ENCODE measurements at places on chromosomes 11 and 22. TPM values are rescaled to one million over a fixed set of nuclear protein-coding genes. Genes with fewer than 3 reads are reported as not detected.

DNA sequence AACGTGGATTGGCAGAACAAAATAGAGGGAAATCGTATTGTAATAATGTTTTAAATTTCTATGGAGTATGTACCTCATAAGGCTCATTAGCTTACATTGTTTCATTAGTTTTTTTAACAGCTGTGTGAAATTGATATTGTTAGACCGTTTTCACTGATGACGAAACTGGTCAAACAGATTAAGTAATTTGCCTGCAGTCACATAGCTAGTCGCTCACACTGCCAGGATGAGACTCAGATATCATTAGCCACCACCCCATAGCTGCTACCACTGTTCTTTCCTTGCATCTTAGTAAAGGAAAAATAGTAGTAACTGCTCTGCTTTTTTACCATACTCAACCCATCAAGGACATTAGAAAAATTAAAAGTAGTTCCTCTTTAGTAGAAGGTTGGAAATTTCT, 64.0 kb downstream of the DKK3 start:
- no peak for DNase-seq
- H3K4me1 ChIP-seq = no peaks in the 10 kb centered on the region
- H3K27me3 ChIP-seq = no peaks in the 10 kb centered on the region
- no peak overlapping the region for H3K4me3 ChIP-seq

PLAAT5 gene
- not detected for total RNA-seq

GRCh38 chr11:19342036-19342435, 101.3 kb upstream of the E2F8 start:
- H3K4me3 ChIP-seq = no peak overlapping the region
- DNase-seq = no peak
- no peaks in the 10 kb centered on the region for H3K36me3 ChIP-seq
- H3K27me3 ChIP-seq = peaks cover 53% of the 10 kb centered on the region

DNA sequence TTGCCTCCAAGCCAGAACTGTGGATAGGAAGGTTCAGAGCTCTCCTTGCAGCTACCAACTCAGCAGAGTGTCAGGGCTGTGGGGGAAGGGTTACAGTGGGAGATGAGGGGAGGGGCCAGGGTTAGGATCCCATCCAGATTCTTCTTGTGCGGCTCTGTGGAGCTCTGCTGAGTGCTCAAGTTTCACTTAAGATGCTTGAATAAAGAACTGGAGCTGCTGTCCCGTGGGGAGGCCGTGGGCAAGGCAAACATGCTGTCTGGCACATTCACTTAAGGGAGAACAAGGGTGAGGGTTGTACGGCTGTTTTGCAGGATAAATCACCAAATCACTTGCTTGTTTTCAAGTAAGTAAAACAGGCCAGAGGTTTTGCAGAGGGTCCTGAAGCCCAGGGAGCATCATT, 197.1 kb downstream of the FAM76B start:
- no peak for DNase-seq
- no peak overlapping the region for H3K4me3 ChIP-seq
- no peaks in the 10 kb centered on the region for H3K27me3 ChIP-seq

DNA sequence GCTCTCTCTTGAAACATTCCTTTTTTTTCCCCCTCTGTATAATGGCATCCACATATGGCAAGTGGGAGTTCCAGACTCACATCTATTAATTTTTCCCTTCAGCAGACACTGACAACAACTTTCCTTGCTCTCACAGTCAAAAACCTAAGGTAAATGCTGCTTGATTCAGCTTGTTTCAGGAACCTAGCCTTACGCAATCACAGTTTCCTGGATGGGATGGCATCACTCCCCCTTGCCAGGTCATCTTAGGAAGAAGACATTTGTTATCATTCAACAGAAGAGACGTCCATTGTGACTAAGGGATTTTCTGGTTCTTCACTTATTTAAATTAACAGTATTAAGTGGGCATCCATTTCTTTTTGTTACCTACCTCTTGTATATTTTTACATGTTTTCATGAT, 112.0 kb upstream of the PDGFD start:
- no peaks in the 10 kb centered on the region for H3K4me1 ChIP-seq
- no peaks in the 10 kb centered on the region for H3K27me3 ChIP-seq
- H3K36me3 ChIP-seq = no peaks in the 10 kb centered on the region
- DNase-seq = no peak

DNA sequence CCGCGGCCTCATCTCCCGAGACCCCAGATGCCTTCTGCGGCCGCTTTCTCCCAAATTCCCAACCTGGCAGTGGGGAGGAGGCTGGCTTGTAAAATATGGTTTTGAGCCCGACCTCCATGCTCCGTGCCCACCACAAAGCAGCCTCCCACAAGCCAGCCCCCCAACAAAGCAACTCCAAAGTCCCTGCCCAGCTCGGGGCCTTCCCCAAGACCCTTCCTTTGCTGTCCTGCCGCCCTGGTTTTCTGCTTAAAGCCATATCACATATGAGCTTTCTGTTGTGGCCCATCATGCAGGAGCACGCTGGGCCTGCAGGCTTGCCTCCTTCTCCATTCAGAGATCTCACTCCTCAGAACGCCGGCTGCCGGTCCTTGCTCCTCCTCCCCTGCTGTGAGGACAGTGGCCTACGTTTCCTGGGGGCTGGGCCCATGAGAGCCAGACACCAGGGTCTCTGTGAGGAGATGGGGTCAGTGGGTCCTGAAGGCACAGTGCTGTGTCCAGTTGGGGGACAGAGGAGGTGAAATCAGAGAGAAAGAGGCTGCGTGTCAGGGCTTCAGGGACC, 680.0 kb downstream of the BRD1 start:
- H3K4me1 ChIP-seq = no peaks in the 10 kb centered on the region
- no peak overlapping the region for H3K4me3 ChIP-seq
- DNase-seq = no peak
- no peak overlapping the region for H3K27ac ChIP-seq

GRCh38 chr11:79269611-79270307, 171.1 kb downstream of the TENM4 start:
- no peak overlapping the region for H3K4me3 ChIP-seq
- H3K4me1 ChIP-seq = no peaks in the 10 kb centered on the region
- H3K27me3 ChIP-seq = no peaks in the 10 kb centered on the region

OR8D1 gene
- total RNA-seq = not detected

DNA sequence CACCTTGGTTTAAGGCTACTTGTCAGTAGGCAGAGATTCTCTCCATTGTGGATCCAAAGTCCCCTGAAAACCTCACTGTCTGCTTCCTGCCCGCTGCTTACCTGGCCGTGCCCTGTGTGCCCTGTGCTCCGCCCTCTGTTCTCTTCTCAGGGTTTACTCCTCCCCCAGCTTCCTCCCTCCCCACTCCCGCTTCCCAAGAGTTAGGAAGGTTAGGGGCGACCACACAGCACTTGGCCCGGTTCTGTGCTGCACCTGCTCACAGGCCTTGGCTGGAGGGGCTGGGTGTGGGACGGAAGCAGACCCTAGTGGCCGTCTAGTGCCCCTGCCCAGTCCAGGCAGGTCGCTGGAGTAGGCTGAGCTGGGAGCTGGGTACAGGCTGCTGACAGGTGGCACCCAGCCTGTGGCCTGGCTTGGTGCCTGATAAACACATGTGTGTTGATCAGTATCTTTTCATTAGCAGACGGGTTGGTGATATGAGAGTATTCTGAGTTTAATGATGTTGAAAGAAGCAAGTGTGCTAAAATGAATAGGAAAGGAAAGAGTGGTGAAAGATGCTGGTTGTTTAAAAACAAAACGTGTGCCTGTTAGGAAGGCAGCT, 40.5 kb downstream of the GRAMD4 start:
- H3K36me3 ChIP-seq = no peaks in the 10 kb centered on the region
- peaks cover 22% of the 10 kb centered on the region for H3K4me1 ChIP-seq
- DNase-seq = no peak
- no peaks in the 10 kb centered on the region for H3K27me3 ChIP-seq
- peak overlapping the region; percentile 81 for H3K27ac ChIP-seq

- no peaks in the 10 kb centered on the region for H3K36me3 ChIP-seq
- H3K4me3 ChIP-seq = no peak overlapping the region
- H3K27me3 ChIP-seq = no peaks in the 10 kb centered on the region
- no peak overlapping the region for H3K27ac ChIP-seq
- DNase-seq = peak; percentile 6
These were observed 787.7 kb downstream of the NTM start for GRCh38 chr11:132158091-132158490.

DNA sequence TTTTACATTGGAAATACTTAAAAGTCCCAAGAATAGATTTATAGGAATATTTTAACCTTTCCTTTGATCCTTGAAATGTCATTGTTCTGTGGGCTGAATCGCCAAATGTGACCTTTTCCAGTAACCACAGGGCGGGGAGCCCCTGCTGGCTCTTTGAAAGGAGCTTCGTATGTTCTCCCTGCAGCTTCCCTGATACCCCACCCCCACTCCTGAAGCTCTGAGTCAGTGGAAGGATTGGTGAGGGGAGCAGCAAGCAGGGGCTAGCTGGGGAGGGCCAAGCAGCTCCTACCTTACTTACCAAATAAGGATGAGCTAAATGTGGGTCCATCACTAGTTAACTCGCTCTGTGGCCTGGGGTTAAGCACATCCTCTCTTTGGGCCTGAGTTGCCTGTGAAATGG, 87.7 kb downstream of the CHST1 start:
- peaks cover 22% of the 10 kb centered on the region for H3K27me3 ChIP-seq
- DNase-seq = no peak
- no peaks in the 10 kb centered on the region for H3K36me3 ChIP-seq
- no peak overlapping the region for H3K27ac ChIP-seq

GRCh38 chr11:18698341-18699268, at the start of gene TMEM86A:
Gene TMEM86A (plus strand): TSS chr11:18698779. CDS start chr11:18698887, 108 bp downstream.
- H3K36me3 ChIP-seq = no peaks in the 10 kb centered on the region
- peaks cover 7% of the 10 kb centered on the region for H3K4me1 ChIP-seq
- H3K4me3 ChIP-seq = peak within 1 kb of the TSS; percentile 69
- peak; percentile 88 for DNase-seq
- no peak within 1 kb of the TSS for H3K27ac ChIP-seq
- peaks cover 3% of the 10 kb centered on the region for H3K27me3 ChIP-seq

DNA sequence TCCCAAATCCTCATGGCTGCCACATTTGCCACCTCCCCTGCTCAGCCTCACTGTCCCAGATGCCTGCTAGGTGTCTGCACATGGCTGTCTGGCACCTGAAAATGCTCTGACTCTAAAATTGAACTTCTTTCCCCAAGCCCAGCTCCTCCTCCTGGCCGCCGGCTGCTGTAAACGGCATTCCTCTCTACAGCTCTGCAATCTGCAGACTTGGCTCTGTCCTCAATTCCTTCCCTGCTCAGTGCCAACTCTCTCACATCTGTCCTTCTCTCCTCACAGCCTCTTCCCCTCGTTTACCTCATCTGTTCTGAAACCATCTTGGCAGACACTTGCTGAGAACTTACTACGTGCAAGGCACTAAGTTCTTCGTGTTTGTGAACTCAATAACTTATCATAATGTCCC, 169.4 kb upstream of the SYT13 start:
- H3K4me3 ChIP-seq = no peak overlapping the region
- peaks cover 3% of the 10 kb centered on the region for H3K27me3 ChIP-seq
- DNase-seq = no peak

SPTBN2 gene
- 3.0 TPM for total RNA-seq

NRGN gene
- total RNA-seq = 10.3 TPM

DAGLA gene
- 0.07 TPM for total RNA-seq

MRGPRX2 gene
- total RNA-seq = not detected

DNA sequence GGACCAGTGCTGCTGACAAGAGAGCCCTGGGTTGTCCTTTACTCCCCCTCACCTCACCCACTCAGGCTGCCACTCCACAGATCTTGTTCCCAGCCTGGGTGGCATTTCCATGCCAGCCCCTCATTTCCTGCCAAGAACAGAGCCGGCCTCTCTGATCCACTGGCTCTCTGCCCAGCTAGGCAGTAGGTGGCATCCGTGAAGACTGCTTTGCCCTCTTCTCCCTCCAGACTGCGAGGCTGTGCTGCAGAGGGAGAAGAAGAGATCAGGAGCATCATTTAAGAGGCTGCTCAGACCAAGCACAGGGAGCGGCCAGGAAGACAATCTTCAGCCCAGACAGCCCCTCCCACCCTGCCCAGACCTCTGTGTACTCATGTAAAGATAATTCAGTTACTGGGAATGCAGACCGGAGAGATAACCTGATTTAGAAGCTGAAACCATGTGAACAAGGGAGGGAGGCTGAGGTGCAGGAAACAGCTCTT, 126.9 kb upstream of the NCAM1 start:
- no peaks in the 10 kb centered on the region for H3K36me3 ChIP-seq
- H3K4me3 ChIP-seq = no peak overlapping the region
- no peak for DNase-seq
- peaks cover 7% of the 10 kb centered on the region for H3K27me3 ChIP-seq

MOV10L1 gene
- total RNA-seq = not detected

COX8A gene
- 669 TPM for total RNA-seq

DNA sequence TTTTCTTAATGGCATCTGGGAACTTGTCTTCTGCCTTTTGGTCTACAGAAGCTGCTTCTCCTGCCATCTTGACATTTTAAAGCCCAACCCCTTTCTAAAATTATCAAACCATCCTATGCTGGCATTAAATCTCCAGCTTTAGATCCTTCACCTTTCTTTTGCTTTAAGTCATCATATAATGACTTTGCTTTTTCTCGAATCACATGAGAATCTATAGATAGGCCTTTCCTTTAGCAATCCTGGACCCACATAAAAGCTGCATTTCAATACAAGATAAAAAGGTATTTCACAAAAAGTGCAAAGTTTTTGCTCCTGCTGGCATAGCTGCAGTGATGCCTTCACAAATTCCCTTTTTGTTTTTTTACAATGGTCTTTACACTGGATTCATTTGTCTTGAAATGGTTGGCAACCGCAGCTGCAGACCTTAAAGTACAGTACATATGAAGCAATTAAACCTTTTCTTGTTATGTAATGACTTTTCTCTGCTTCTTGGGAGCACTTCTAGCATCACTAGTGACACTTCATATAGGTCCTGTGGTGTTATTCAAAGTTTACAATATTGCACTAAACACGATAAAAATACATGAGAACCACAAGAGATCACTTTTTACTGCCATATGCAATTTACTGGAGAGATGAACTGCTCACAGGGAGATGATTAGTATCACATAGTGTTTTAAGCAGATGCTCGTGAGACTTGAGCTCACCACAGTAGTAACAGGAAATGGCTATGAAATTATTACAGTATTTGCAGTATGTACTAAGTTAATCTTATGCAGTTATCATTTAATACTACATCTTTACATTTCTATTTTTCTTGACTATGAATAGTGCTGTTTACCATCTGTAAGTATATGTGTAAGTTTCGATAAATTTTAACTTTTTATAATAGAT, 41.6 kb downstream of the ACER3 start:
- no peak for DNase-seq
- H3K27ac ChIP-seq = no peak overlapping the region
- H3K36me3 ChIP-seq = peaks cover 2% of the 10 kb centered on the region
- H3K4me1 ChIP-seq = no peaks in the 10 kb centered on the region
